HFFc6 (cell line): ENCODE measurements at places on chromosomes 12 and 14.

DNA sequence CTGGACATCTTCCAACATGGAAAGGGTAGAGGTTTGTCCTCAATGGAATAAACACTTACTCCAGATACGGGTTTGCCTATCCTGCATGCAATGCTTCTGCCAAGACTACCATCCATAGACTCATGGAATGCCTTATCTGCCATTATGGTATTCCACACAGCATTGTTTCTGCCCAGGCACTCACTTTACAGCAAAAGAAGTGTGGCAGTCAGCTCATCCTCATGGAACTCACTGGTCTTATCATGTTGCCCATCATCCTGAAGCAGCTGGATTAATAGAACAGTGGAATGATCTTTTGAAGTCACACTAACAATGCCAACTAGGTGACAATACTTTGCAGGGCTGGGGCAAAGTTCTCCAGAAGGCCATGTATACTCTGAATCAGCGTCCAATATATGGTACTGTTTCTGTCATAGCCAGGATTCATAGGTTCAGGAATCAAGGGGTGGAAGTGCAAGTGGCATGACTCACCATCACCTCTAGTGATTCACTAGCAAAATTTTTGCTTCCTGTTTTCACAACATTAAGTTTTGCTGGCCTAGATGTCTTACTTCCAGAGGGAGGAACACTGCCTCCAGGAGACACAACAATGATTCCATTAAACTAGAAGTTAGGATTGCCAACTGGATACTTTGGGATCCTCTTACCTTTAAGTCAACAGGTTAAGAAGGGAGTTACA is 140.4 kb downstream of the SLC35F4 start:
- no peak for DNase-seq

DNA sequence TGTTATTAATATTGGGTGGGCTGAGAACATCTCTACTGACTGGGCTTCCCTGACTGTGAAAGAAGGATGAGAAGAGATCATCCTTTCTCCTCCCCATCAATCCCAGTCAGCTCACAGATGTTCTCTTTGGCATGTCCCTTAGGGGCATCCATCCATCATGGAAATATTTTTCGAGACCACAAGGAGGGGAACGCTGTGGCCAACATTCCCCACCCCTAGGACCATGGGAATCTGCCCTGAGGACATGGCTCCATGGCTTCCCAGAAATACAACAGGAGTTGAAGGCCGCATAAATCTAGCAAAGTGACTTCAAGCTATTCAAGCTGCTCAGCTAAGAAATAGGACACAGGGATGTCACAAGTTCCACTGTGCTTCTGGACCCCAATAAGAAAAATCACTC is 456.8 kb downstream of the MED13L start:
- no peak for DNase-seq

- peak; percentile 99 for DNase-seq
These were observed 167.4 kb upstream of the HMGA2 start for GRCh38 chr12:65656891-65657351.

DNA sequence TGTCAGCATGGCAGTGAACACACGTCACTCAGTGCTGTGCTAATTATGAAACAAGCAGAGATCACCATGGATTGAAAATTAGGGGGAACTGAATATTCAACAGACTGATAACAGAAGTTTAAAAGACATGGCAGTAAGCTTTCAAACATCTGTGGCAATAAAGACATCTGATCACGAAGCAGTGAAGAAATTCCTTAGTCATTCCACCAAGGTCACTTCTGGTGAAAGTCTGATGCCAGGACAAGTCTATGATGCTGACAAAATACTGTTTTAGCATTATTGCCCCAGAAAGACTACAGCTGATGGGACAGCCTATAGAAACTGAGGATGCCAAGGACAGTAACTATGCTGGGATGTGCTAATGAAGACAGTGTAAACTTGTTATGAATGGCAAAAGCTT is 126.9 kb upstream of the RBM19 start:
- peak; percentile 23 for DNase-seq

DNA sequence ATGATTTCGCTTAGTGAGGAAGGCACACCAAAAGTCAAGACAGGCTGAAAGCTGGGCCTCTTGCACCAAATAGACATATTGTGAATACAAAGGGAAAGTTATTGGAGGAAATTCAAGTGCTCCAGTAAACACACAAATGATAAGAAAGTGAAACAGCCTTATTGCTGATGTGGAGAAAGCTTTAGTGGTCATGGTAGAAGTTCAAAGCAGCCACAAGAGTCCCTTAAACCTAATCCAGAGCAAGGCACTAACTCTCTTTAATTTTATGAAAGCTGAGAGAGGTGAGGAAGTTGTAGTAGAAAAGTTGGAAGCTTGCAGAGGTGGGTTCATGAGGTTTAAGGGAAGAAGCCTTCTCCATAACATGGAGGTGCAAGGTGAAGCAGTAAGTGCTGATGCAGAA is 988.3 kb downstream of the VRK1 start:
- DNase-seq = no peak
